ENCODE measurements at places on chromosomes 2 and 18.
A peak's percentile ranks its signal among the peaks of the same experiment; 100 is the strongest.

DNA sequence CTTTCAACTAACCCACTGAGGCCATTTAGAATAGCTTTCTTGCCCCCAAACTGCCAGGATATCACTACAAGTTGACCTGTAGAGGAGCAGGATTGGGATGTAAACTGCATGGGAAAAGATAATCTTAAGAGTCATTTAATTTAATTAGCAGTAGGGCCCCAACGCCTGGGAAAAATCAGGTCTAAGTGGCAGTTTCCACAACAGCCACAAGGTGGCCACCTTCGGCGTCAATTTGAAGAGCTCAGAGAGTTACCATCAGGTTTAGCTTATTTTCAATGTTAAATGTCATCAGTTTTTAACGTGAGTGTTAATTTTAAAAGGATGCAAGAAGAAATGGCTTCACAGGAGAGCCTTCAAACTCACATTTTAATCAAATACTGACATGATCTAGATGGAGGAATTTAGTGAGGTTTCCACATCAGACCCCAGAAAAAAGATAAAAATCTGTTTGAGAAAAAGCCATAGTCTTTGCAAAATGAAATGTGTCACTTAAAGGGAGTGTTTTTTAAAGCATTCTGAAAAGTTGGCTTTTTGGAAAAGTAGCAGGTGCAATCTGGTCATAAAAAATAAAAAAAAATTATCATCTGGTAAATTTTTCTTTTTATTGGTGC is 77.3 kb upstream of the UPP2 start:
- no peak for DNase-seq

DNA sequence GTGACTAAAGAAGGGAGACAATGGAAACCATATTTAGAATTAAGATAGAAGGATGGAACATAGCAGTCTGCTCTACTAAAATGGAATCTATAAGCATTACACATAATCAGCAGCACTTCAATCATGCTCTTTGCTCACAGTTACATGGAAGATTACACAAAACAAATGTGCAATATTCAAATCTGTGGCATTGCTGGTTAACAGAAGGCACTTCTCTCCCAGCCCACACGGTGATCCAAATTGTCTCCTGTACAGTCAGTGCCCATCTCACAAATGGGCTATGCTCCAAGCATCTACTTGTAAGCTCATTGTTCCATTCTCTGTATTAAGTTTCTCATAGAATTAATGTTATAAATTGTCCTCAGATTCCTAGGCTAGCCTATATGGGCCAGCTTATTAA is 716.6 kb downstream of the NRXN1 start:
- DNase-seq, result no peak

GRCh38 chr2:20213651-20214565 is 11.0 kb downstream of the SDC1 start:
- no peak for DNase-seq

GRCh38 chr2:240347949-240348500 is 87.4 kb upstream of the GPC1 start:
- DNase-seq, result no peak

DNA sequence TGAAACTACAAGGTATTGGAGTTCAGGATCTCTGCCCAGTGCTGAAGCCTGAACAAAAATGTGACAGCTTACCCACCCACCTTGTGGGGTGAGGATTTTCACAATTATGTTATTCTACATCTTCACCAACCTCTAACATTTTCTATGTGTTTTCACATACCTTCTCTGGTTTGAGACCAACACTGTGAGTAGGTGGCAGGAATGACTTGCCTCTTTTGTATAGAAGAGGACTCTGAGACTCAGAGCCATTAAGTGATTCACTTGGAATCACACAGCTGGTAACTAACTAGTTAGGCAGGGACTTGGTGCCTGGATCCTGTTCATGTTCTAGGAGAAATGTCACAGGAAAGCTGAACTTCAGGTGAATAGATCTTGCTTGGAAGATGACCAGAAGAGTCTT is 14.8 kb upstream of the SRBD1 start:
- DNase-seq, result no peak

DNA sequence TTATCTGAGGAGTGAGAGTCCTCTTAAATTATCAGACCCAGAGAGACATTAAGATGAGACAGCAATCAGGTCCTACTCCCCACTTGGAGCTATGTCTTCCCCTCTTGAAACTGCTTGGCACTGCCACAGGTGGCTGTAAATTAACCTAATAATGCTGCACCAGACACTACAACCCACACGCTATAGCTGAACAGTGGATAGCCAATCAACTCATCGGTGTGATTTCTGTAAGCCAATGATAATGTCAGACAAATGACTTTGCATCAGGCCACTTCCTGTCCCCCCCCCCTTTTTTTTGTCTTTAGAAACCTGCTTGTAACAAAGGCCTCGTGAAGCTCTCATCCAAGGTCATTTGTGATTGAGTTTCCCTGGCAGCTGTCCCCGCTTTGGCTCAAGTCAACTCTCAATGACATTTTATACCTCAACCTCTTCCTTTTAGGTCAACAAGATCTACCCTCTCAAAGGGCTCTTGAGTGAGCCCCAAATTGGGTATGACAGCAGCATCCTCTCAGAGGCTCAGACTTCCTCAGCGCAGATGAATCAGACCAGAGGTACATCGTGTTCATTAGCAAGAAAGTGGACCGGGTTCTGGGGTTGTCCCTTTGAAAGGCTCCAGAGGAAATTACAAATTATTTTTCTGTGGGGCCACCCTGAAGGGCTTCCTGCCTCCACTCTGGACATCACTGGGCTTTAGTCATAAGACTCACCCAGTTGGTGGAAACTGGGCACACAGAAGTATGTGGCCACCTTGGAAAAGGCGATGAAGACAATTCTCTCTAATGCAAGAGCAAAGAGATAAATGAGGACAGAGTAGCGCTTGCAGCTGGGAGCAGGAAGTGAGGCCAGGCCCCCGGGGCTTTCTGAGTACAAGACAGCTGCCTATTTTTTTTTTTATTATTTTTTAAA is 73.6 kb downstream of the COPS8 start:
- DNase-seq, result no peak

GRCh38 chr18:76476665-76477561 is 18.1 kb downstream of the ZNF516 start:
- DNase-seq, result peak; percentile 85

- DNase-seq, result no peak
Observed at GRCh38 chr2:39375917-39376316, 61.2 kb downstream of the MAP4K3 start.

- DNase-seq, result no peak
Observed at GRCh38 chr2:232479341-232480200, 8.1 kb downstream of the ECEL1 start.

DNA sequence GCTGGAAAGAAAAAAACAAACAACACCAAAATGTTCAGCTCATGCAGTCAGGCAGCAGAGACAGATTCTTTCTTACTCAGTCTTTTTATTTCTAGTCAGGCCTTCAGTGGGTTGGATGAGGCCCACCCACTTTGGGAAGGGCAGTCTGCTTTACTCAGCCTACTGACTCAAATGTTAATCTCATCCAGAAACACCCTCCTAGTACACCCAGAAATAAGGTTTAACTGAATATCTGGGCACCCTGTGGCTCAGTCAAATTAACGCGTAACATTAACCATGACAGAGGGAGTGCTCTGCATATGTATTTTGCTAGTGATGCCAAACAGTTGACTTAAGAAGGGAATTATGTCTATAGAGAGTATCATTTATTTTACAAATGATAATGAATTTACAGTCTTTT is 401.6 kb downstream of the PARD3B start:
- DNase-seq, result no peak

GRCh38 chr2:74250189-74250631 is 51.8 kb downstream of the MTHFD2 start:
- no peak for DNase-seq

- no peak for DNase-seq
Observed at GRCh38 chr2:222480497-222480896, 56.2 kb downstream of the SGPP2 start.

DNA sequence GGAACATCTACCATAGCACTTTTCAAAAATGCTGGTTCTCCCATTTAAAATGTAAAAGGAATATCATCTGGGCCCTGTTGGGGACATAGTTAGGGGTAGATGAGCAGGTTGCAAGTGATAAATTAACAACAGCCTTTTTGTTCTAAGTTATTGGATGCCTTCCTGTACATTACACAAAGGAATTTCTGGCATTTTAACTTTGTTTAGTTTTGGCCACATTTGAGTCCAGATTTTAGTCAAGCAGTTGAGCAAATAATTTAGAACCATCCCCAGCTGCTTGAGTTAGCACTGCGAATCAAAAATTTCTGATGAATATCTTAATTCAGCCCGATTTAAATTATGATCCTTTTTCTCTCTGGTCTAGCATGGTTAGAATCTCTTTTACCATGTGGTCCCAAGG is 124.4 kb downstream of the TTC27 start:
- DNase-seq, result no peak

GRCh38 chr2:112626604-112627059 is 19.1 kb upstream of the SLC20A1 start:
- no peak for DNase-seq

DNA sequence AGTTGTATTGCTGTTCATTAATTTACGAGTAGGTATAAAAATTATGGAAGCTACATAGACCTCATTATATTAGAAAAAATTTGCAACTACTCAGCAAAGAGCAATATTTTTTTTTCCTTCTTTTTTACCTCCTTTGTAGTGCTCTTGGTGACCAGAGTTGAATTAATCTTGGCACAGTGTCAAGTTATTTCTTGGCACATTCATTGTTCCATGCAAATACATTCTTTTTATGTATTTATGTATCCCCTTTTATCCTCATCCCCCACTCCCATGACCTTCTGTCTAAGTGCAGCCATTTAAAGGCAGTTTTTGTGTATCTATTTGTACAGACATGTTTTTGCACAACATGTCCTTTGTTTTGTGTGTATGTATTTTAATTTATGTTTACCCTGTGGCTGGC is 224.5 kb downstream of the CCDC102B start:
- DNase-seq, result no peak

- no peak for DNase-seq
Observed at GRCh38 chr2:86358957-86359356, 21.5 kb upstream of the REEP1 start.

- no peak for DNase-seq
Observed at GRCh38 chr2:236636261-236636660, 66.6 kb downstream of the ACKR3 start.

DNA sequence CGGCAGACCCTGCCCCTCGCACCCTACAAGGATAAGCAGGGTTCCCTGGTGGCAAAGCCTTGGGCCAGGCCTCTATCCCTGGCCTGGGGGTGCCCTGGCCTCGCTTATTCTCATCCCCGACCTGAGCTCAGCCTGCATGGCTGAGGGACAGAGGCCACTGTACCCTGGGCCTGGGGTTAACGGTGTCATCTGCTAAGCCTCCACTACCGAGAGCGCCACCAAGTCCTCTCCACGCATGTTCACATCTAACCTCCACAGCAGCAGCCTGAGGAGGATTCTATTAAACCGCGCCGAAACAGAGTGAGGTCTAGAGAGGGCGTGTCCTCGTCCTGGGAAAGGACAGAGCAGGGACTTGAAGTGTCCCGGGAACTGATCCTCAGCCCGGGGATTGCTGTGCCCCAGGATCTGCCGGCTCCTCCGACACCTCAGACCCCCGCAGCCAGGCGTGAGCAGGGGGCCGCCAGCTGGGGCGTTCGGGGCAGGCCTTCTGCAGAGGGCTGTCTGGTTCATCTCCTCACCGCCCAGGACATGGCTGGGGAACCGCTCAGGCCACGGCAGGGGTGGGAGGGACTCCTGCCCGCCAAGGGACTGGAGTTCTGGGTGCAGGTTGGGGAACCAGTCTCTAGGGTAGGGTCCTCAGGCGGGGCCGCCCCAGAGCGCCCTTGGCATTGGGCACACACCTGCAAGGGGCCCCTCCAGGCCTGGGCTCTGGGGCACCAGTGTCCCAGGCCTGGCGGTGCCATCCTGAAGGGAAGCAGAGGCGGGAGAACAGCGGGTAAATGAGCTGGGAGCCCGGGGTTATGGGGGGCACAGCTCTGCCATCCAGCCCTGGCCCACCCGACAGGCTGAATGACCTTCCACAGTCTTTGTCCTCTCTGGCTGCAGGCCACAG is 68.0 kb upstream of the SMAD7 start:
- DNase-seq, result no peak

DNA sequence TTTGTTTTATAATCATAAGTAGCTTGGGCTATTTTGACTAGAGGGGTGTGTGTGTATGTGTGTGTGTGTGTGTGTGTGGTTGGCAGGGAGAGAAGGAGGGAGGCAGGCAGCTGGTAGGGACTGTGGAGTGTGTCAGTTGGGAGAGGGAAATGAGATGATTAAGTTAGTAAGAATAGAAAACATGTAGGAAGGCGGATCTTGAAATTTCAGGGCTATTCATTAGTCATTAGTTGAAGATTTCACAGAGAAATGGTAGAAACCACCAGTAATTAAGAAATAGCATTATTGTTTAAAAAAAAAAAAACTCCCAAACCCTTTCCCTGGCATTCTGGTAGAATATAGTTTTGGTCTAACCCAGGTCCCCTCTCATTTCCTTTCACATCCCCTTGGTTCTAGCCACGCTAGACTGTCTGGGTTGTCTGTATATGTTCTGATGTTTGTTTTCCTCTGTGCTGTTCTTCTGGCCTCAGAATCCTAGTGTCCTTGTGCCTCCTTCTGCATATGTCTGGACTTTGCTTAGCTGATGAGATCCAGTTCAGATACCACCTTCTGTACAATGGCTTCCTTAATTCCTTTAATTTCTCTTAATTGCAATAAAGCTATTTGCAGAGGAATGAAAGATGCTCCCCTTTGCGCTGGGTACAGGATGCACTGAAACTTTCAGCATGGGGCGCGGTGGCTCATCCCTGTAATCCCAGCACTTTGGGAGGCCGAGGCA is 161.6 kb downstream of the NEDD4L start:
- DNase-seq, result peak; percentile 84

GRCh38 chr2:30374380-30374779 is 72.7 kb upstream of the LCLAT1 start:
- DNase-seq, result no peak

DNA sequence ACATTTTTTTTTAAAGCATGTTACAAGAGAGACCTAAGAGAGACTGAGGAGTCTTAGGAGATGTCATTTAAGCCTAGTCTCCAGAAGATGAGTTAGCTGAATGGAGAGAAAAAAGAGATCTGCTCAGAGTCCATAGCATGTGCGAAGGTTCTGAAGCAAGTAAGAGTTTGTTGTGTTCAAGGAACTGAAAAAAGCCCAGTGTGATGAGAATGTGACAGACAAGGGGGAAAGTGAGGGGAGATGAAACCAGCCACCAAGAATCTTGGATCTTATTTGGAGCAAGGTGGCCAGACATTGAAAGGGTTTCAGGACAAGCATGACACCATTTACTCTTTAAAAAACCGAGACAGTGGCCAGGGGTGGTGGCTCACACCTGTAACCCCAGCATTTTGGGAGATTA is 5.2 kb upstream of the MOB1A start:
- no peak for DNase-seq

DNA sequence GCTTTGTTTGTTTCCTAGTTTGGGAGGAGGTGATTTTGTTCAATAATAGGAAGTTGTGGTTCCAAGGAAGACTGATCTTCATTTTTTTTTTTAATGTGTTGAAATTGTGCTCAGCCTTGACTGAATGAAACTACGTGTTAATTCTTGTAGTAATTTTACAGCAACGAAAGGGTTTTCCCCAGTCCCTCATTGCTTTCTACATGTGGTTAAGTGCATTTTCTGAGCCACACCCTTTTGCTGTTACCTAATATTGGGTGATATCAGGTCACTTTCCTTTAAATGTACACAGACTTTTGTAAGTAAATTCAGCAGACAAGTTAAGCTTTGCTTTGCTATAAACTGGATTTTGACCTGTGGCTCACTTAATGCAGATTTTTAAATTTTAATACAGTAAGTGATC is 73.6 kb downstream of the OTX1 start:
- no peak for DNase-seq

- DNase-seq, result no peak
Observed at GRCh38 chr2:180578441-180578840, 402.0 kb upstream of the UBE2E3 start.

Data from AG04449 (cell line).